Muscle of back (tissue), 13 donors: ENCODE measurements at places on chromosomes 4 and X. TPM values are rescaled to one million over a fixed set of nuclear protein-coding genes. Genes with fewer than 3 reads are reported as not detected.

CFP gene
- polyA plus RNA-seq = 3.0 TPM

DNA sequence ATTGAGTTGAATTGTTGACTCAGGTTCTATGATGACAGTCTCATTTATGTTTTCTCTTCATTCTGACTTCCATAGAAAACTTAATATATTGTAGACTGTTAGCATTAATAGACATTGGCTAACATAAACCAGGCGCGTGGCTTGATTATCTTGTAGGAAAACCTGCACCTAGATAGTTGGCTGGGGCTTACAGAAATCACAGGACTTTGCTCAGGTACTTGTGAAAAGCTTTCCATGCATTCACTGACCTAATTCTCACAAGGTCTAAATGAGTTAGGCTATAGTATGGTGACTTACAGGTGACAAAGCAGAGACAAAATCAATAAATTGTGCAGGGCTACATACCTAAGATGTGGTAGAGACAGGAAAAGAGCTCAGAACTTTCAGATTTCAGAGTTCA is 212.8 kb downstream of the GPAT3 start:
- DNase-seq = no peak

GRCh38 chr4:77493120-77493752 is 112.4 kb upstream of the CXCL13 start:
- no peak for DNase-seq

- no peak for DNase-seq
These were observed 31.5 kb downstream of the PRPS1 start for GRCh38 chrX:107659768-107660167.

DNA sequence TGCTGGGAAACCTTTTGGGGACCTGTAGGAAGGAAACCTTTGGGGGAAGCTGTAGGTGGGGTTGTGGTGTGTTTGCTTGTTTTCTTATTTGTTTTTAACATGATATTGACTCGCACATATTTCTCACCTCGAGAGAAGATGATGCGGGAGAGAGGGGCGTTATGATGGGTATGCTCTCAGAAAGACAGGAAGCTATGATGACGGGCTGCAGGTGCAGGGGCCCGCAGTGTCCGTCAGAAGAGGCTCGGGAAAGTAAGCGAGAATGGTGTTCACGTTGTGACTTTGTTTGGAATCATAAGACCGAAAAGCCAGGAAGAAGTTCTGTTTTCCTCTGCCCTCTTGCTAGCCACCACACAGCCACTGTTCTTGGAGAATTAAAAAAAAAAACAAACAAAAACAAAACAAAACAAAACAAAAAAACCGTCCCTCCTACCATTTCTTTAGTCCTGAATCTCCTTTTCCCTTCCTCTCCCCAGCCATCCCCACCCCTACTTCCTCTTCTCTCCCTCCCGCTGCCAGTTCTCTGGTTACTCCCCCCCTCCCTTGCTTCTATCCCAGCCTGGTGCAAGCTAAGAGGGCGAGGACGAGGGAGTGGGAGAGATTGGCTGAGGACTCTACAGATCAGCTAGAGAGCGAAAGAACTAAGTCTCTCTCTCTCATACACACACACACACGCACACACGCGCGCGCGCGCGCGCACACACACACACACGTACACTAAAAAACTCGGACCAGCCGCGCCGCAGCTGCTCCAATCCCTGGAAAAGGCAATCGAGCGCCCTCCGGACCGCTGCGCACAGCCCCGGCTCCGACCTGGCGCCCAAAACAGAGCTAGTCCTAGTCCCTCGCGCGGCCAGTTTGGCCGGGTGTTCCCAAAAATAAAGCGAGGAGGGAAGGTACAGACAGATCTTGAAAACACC is at the start of gene BMP3:
TSS of gene BMP3 (plus strand) at position 648 of the 920 bp plus-strand sequence. CDS start 577 bp downstream, outside the sequence.
- DNase-seq = peak; percentile 15

C4orf36 gene
- polyA plus RNA-seq = 0.41 TPM

DNA sequence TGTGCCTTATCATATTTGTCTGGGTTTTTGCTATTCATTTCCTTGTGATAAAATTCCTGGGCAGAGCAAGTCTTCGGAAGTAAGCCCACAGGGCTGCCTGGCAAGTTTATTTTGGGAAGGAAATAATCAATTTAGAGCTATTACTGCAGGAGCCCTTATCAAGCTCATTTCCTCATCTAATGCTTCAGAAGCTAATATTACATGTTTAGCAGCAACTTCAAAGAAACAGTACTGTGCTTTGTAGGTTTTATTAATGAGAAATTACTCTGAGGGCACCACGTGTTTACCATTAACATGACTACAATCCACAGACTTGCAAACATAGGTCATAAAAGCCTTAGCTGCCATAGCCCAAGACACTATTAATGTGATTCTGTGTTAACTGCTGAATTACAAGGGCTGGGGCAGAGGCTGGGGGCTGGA is 540.0 kb downstream of the SPRY1 start:
- no peak for DNase-seq

ASB12 gene
- 23.9 TPM for polyA plus RNA-seq

DNA sequence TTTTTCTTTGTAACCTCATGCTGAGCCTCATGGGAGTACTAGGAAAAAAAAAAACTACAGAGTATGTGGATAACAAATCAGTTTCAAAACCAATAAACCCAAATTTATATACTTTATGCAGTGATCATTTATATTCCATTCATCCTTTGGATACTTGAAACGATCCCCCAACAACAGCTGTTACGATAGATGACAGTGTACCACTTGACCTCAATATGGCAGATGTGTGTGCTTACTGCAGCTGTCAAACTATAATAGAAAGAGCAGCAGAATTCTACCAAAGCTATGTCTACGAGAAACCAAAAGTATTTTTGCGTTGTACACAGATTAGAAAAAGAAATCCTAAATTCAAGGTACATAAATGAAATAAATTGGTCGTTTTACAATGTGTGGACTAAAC is 337.8 kb downstream of the PDGFC start:
- DNase-seq = no peak

NR3C2 gene
- 8.6 TPM for polyA plus RNA-seq

DNA sequence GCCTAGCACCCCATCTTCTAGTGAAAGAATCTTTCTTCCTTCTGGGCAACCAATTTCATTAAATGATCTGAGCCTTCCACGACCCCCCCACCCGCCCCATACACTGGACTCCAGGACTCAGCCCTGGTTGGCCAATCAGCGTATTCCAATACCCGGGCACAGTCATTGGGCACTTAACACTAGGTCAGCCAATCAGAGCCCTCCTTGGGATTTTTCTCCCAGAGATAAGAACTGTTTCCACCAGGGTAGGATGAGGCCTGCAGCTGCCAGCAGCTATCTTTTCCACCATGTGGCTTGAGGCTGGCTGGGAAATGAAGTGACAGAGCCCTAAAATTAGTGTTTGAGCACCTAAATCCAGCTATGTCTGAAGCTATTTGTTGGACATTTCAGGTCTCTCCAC is 418.8 kb downstream of the BCOR start:
- no peak for DNase-seq

TAF9B gene
- 34.8 TPM for polyA plus RNA-seq

IQCM gene
- not detected for polyA plus RNA-seq

STS gene
- polyA plus RNA-seq = 18.8 TPM
